ENCODE measurements at places on chromosomes 13 and 19.
A peak's percentile ranks its signal among the peaks of the same experiment; 100 is the strongest.

DNA sequence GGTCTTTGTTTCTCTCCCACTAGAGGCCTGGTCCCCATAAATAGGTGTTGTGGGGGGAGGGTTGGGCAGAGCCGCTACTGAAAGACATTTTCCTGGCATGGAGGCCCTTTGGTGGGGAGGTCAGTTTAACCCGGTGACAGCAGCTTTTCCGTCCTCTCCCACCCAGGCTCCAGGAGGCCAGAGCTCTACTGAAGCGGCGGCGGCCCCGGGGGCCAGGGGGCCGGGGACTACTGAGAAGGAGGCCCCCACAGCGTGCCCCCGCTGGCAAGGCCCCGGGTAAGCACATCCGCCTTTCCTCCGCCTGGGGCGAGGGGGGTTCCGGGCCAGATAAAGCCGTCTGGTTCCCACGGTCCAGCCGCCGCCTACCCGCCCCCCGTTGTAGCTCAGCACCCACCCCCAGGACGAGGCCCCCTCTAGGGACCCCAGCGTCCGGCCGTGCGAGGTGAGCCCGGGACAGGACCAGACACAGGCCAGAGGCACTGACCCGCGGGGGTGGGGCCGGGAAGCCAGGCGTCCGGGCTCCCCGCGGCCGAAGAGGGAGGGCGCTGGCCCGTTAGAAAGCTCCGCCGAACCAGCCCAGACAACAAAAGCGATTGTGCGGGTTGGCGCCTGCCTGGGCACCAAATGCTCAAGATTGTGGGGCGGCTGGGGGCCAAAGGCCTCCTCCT, 1.1 kb upstream of the LTBP4 start:
- DNase-seq = no peak

GRCh38 chr13:109010912-109011311, 381.5 kb downstream of the MYO16 start:
- DNase-seq = no peak

DNA sequence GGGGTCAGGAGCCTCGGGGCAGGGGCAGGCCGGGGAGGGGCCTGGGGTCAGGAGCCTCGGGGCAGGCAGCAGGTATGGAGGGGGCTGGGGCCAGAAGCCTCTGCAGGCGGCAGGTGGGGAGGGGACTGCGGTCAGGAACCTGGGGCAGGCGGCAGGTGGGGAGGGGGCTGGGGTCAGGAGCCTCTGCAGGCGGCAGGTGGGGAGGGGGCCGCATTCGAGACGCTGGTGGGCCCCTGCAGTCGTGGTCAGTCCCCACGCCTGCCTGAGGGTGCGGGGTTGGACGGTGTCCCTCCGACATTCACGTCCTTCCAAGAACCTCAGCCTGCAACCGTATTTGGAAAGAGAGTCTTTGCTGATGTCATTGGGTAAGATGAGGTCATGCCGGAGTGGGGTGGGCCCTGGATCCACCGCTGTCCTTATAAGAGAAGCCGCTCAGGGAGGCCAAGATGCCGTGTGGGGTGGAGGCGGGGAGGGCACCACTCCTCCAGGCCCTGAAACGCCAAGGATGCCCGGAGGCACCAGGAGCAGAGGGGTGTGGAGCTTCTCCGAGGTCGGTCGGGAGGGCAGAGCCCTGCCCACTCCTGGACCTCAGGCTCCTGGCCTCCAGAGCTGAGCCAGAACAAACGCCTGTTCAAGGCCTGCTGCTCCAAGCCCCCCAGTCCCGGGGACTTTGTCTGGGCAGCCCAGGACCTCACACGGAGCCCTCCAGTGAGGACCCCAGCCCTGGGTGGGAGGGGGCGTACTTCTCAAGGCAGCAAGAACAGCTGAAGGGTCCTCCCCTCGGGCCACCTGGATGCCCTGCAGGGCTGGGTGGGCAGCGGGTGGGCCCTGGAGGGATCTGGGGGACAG, 30.1 kb downstream of the PIP5K1C start:
- DNase-seq = no peak

DNA sequence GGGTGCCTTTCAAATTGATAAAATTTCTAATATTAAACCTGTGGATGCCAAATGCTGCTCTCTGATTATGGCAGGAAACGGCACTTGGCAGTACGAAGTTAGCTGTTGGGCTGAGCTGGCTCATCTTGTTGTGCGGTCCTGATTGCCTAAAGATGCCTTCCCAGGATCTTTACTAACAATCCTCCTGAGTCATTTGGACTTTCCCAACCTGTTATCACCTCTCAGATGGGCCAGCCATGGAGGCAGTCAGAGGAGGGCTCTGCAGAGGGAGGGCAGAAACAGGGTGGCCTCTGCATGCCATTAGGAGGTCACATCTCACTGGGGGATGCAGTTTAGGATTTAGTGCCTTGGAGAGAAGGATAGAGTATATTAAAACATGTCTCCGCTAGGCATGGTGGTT, 27.3 kb downstream of the ALOX5AP start:
- no peak for DNase-seq

DNA sequence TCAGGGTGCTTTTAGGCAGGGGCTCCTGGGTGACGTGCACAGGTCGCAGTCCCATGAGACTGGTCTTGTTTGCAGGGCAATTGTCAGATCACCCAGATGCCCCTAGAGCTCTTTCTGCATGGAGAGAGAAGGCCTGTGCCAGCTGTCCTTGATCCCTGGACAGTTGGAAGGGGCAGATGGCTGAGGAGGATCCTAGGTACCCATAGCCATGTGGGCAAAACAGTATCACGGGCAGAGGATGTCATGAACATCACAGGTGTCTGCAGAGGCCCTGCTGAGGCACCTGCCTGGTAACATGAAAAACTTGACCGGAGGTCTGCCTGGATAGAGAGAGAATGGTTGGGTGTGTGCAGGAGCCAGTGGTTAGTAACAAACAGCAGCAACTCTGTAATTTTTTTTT, 99.3 kb downstream of the ZNF536 start:
- DNase-seq = no peak

- DNase-seq = peak; percentile 75
Observed at GRCh38 chr19:43464134-43464775, 1.2 kb downstream of the LYPD3 start.

DNA sequence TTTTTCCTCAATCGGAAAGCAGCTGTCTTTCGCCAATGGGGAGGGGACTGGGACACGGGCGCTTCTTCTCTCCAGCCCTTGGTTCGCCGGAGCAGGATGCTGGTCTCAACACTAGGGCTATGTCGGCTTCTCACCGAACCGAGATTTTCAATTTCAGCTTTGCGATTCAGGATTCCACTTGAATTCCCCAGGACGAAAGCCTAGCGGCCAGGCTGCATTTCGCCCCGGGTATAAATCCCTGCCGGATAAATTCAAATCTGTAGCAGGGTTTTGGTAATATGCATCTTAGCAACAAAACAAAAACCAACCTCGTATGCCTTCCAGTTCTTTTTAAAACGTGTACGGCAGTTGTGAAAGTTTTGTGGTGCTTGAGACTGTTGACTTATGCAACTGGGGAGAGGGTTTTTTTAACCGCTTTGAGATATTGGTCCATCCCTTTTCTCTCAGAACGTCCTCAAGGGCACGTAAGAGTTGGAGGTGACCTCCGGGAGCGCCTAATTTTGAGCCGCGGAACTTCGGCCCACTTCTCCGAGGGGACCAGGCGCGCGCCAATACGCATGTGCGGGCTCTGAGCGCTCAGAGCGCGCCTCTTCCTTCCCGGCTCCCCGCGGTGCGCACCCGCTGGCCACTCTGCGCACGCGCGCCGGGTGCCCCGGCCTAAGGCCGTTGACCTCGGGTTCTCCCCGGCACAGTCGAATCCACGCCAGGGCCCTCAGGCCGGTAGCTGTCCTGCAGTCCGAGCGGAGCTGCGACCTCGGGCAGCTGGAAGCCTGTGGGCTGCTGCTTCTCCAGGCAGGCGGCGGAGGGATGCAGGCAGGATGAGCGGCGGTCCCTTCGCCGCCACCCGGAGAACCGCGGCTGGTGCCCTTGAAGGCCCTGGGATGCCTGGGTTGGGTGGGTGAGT, 7.6 kb downstream of the POU4F1 start:
- DNase-seq = peak; percentile 78

DNA sequence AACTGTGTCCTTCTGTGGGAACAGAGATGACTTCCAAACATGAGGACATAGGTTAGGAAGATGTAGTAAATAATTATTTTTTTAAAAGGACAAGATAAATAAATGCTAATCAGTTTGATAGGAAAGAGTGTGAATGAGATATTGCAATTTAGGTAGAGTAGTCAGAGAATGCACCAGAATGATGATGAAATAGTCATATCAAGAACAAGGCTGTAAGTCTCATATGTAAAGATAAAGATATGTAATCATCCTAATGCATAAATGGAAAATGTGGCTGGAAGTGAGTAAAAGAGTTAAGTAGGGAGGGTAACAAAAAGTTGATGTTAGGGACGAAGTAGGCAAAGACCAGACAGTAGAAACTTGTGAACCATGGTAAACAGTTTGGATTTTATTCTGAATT, 1041.7 kb upstream of the MIR17HG start:
- DNase-seq = no peak

- DNase-seq = no peak
Observed at GRCh38 chr13:60572855-60573254, 175.8 kb downstream of the TDRD3 start.

GRCh38 chr13:112261924-112262323, 114.2 kb upstream of the SPACA7 start:
- no peak for DNase-seq

- no peak for DNase-seq
Observed at GRCh38 chr13:92221916-92222315, 823.5 kb downstream of the GPC5 start.

DNA sequence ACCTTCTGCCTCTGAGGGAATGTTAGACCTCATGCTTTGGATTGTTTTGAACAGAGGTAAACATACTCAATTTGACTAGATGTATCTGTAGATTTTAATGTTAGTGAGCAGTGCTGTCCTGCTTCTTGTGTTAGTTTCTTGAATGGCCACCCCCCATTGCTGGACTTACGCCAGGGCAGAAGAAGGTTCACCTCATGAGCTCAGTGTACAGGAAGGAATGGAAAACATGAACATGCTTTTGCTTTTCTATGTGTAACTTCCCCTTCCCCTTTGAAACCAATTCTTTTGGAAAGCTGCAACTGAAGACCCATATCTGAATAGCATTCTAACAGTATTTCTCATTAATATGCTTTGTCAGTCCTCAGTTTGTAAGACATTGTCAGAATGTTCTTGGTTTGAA, 32.3 kb downstream of the WASF3 start:
- DNase-seq = no peak

DNA sequence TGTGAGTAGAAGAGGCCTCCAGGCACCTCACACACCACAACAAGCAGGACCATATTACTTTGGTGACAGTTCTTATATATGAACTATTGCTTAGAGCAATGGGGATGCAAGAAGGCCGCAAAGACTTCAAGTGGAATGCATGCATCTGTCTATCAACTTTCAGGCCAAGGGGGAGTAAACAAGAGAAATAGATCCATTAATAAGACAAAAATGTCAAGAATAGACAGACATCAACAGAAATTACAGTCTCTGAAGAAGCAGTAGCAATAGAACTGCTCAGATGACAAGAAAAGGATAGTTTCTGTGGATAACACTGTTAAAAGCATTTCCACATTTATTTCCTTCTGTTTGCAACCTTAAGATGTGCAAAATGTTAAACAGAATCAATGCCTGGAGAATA, 1057.7 kb downstream of the UQCRFS1 start:
- DNase-seq = no peak

GRCh38 chr13:49272296-49272695, 24.6 kb downstream of the CDADC1 start:
- no peak for DNase-seq

DNA sequence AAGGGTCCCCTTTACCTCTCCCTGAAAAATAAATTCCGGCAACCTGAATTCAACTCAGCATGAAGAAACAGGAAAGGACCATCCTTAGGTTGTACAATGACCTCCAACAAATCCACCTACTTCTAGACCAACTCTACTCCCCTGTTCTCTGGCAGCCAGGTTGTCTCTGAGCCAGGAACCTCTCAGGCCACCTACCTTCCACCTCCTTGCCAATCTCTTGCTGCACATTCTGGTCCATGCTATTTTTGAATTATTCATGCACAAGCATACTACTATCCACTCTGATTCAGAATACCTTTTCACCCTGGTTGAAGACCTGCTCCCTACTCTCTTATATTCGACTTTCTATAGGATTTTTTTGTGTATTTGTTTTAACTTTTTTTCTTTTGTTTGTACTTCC, 415.0 kb upstream of the ZNF507 start:
- no peak for DNase-seq

GRCh38 chr13:97221046-97221445, 1.1 kb upstream of the MBNL2 start:
- no peak for DNase-seq

DNA sequence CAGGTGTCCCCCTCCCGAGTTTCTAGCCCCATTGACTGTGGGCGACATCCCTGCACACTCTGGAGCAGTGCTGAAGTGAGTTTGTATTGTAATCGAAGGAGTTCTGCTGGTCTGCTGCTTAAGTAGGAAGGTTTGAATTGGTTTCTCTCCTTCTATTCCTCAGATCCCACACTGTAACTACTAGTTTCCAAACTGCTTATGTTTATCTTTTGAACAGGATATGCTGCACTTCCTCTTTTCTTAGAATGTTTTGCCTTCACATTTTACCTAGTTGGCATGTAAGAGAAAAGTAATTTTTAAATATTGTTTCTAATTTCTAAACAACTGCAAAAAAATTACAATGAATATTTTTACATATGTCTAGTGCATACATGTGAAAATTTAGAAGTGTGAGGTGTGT, 511.8 kb downstream of the KLF12 start:
- DNase-seq = no peak

DNA sequence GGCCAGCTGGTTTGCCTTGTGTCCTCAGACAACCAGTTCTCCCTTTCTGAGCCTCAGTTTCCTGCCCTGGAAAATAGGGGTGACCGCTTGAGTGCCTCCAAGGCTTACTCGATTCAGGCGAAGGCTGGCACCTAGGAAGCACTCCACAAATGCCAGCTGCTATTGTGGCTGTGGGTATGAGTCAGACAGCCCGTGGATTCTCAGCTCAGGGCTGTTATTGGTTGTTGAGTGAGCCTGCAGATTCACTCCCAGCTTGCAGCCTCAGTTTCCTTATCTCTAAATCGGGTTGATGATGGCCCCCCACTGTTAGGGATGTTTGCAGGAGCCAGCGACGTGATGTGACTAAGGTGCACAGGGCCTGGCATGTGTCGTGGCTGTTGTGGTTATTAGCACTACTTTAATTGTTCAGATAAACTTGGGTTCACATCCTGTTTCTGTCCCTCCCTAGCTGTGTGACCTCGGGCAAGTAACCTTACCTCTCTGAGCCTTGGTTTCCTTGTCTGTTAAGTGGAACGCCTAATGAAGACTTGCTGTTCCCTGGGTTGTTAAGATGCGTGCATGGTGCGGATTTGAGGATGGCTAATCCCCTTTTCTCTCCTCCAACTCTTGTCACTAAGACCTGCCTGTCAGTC, 2.4 kb downstream of the MARK4 start:
- no peak for DNase-seq

GRCh38 chr19:33159893-33160292, 28.0 kb downstream of the WDR88 start:
- DNase-seq = peak; percentile 18

DNA sequence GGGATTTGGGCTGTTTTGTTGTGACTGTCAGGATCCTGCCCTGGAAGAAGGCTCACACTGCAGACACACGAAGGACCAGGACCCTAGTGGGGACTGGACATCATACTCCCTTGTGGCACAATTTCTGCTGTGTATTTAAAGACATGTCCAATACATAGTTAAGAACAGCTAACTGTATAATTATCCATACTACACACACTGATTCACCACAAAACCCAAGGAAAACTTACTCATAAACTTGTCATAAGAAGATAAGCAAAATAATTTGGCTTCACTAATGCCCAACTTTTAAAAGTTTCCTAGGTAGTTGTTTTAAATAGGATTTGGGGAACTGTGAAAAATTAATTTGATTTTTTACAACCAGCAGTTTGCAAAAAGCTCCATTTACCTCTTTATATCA, 46.1 kb downstream of the LATS2 start:
- no peak for DNase-seq

All from glutamatergic neuron (in vitro differentiated cells).